ENCODE measurements at places on chromosomes 4 and X.

- peak; percentile 46 for DNase-seq
These were observed 893 bp downstream of the RLIM start for GRCh38 chrX:74613370-74614092.

GRCh38 chrX:148960060-148960459 lies 459.6 kb downstream of the AFF2 start:
- DNase-seq: peak; percentile 5

DNA sequence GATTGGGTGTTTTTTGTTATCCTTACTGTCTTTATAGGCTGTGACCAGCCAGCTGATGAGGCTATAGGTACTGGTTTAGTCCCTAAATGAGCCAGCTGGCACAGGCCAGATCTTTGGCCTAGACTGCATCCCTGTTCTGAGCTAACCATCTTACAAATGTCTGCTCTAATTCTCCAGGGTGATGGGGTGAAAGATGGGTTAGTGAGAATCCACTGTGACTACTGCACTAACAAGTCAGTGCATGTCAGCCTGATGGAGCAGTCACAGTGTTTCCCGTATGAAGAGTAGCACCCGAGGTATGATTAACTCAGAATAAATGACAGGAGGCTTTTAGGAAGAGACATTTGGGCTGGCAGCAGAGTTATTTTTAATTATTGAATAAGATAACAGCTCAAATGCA lies 181.0 kb downstream of the DCTD start:
- DNase-seq: no peak

GRCh38 chr4:4865705-4866123 lies 6.2 kb downstream of the MSX1 start:
- no peak for DNase-seq

DNA sequence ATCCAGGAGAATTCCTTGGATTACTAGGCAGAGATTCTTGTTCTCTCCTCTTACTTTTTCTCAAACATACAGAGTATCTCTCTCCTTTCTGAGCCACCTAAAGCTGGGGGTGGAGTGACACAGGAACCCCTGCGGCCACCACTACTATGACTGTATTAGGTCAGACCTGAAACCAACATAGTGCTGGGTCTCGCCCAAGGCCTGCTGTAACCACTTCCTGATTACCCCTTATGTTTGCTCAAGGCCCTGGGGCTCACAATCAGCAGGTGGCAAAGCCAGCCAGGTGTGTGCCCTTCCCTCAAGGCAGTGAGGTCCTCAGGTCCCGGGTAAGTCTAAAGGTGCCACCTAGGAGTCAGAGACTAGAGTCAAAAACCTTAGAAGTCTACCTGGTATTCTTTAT lies 166.4 kb downstream of the PARM1 start:
- no peak for DNase-seq

DNA sequence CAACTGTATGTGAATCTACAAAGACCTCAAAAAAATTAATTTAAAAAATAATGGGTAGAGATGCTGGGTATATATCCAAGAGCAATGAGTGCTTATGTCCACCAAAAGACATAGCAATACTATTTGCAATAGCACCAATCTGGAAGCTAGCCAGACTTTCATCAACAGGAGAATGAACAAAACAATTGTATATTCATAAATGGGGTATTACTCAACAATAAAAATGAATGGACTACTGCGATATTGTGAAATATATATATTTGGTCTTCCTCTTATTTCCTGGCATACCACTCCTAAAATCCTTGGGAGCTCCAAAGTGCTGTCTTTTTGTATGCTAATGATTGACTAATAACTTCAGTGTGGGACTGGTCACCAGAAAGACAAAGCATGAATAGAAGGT lies 77.5 kb downstream of the MSN start:
- peak; percentile 37 for DNase-seq

DNA sequence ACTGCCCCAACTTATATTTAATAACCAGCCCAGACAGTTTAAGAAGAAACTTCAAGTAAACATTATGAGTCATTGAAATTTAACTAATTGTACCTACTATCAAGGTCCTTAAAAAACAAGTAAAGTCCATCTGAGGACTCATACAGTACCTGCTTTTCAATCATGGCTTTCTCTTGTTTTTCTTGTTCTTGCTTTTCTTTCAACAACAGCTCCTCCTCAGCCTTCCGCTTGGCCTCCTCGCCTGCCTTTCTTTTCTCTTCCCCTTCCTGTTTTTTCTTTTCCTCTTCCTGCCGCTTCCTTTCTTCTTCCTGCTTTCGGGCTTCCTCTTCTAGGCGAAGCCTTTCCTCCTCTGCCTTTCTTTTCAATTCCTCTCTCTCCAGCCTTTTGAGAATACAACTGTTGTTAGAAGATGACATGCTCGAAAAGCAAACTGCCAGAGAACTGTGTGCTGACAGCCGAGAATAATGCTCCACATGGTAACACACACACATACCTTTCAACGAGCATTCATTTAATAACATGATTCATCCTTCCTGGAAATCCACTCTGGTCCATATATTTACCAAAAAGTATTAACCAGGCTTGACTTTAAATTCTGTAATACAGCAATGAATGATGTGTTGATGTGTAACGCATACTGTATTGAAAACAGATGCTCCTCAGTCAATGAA lies 25.2 kb upstream of the BCLAF3 start:
- no peak for DNase-seq

DNA sequence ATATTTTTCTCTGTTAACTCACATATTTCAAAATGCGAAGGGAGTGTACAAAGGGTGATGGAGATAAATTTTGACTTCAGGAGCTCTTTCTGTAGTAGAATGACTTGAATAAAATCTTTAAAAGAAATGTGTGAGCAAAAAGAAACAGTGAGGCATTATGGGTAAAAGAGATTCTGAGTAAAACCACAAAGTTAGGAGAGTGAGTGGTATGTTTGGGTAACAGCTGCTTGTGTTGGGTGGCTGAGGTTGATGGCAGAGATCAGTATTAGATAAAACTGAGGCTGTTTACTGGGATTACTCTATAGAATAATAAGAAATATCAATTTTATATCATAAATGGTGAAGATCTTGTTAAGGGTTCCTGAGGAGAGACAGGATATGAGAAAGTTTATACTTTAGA lies 434.2 kb upstream of the AMOT start:
- DNase-seq: no peak

GRCh38 chr4:154707877-154708276 lies 35.9 kb upstream of the LRAT start:
- no peak for DNase-seq

- no peak for DNase-seq
These were observed 70.8 kb downstream of the TBCK start for GRCh38 chr4:106245176-106245575.

GRCh38 chr4:99591757-99592156 lies 17.1 kb downstream of the MTTP start:
- no peak for DNase-seq

- DNase-seq: peak; percentile 24
These were observed 13.3 kb downstream of the TLR3 start for GRCh38 chr4:186082221-186082620.

DNA sequence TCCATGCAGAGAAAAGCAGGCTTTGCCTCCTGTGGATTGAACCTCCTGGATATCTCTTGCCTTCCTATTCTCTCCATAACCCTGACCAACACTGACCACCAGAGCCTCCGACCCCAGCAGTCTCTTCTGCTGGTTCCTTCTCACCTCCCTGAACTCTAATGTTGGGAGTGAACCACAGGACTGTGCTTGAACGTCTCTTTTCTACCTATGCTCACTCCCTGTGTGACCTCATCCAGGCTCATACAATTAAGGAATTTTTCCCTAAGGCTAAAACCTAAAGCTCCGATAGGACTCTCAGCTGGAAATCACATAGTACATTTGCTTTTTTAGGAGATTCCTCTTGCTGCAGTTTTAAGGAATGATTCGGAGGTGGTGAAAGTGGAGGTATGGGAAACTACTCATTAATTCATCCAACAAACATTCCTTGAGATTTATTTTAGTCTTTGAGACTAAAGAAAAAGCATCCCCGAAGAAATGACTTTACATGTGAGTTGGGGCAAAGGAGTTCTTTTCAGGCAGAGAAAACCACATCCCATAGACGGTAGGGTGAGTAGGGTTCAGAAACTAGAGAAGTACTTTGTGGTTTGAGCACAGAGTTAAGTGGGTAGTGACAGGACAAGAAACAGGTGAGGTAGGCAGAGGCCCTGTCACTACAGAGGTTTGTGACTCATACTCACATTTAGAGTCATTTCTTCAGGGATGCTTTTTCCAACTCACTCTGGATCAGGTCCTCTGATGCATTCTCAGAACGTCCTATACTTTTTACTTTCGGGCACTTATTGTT lies 30.8 kb downstream of the NDNF start:
- no peak for DNase-seq

DNA sequence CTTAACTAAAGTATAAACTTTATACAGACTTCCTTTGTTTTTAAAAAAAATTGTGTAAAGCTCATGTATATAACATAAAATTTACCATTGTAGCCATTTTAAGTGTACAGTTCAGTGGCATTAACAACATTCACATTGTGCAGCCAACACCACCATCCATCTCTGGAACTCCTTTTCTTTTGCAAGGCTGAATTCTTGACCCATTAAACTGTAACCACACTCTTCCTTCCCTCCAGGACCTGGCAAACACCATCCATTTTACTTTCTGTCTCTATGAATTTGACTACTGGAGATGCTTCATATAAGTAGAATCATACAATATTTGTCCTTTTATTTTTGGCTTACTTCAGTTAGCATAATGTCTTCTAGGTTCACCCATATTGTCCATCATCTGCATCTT lies 104.7 kb downstream of the RASL11B start:
- DNase-seq: no peak

GRCh38 chr4:35463251-35463952 lies 780.9 kb downstream of the ARAP2 start:
- no peak for DNase-seq

DNA sequence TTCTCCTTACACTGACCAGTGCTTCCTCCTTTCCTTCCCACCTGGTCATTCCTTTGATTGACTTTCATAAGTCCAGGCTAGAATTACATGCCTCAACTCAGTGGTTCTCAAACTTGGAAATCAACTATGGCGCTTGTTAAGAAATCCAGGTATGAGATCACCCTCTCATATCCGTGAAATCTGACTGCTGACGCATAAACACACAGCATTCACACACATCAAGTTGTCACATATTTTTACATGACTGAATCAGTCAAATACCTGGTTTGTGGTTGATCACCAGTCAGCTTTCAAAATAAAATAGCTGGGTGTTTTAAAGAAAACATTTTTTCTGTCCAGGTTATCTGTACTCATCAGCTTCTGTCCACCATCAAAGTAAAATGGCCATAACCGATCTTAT lies 433.5 kb downstream of the AFF2 start:
- no peak for DNase-seq

DNA sequence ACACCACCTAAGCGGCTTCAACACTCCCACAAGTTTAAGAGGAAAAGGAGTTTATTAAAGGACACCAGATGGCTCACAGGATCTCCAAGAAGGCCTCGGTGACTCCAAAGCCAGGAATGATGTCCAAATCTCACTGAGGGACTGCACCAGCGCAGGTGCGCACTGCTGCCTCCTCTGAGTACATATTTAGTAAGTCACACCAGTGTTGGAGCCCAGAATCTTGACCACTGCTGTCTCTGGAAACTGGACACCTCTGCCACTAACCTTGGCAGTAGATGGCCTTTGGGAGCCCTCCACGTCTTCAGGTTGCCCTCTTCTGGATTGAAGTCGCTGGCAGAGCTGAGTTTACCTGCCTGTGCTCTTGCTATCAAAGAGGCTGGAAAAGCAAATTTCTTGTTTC lies 10.1 kb upstream of the RS1 start:
- no peak for DNase-seq

DNA sequence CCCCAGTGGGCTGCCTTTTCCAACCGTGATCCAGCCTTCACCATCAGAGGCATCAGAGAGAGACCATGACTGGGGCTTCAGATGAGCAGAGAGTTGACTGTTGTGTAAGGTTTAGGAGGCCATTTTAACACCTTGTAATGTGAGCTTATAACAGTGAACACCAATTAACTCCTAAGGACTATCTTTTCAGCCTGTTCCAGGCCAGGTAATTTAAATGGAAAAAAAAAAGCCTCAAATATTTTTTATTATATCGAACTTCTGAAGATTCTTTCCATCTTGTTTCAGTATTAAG lies 13.3 kb upstream of the ELOVL6 start:
- no peak for DNase-seq

DNA sequence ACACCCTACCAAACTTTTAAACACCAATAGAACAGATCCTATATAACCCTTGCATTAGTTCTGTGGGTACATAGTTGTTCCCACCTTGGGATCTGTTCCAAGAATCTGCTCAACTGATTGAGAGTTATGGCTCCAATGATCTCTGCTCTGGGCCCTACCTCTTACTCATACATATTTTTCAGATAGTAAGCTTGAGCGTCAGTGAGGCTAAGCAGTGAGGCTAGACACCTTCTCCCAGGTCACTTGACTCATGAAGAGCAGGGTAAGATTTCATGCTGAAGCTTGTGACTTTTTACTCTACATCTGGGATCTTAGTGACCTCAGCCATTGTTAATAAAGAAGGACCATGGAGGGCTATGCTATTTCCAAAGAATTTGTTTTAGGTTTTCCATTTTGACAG lies 23.1 kb upstream of the TNIP3 start:
- DNase-seq: no peak

DNA sequence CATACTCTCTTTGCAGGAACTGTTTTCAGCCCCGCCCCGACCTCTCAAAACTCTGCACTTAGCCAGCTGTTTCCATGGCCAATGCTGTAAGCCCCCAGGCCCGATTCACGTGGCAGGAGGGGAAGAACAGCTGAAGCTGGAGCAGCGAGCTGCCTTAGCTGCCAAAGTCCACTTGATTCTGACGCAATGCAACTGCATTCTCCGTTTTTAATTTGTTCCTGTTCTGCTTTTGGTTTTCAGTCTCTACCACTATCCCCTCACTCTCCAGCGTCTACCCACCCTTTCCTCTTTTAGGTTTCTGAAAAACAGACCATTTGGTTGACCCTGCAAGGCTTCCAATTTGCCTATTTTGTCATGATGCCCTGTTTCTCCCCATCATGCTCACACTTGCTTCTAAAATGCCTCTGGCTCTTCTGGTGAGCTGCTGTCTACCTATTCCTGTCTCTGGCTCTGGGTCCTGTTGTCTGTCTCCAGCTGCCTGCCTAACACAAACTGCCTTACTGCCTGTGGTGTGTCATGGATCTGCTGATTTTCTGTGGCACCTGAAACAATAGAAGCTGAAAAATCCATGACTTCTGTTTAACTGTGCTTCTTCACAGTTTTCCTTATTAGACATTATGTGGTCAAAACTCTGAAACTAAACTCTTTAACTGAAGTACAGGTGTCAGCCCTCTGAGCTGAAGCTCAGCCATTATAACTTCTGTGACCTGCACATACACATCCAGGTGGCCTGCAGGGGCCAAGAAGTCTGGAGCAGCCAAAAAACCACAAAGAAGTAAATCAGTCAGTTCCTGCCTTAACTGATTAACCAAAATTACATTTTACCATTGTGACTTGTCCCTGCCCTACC lies 160.5 kb upstream of the AGTR2 start:
- no peak for DNase-seq

Data from choroid plexus epithelial cell (primary cell).